Activated naive CD4-positive, alpha-beta T cell treated with anti-CD3 and anti-CD28 coated beads for 36 hours (primary cell): ENCODE measurements at places on chromosomes 16 and 17. TPM values are rescaled to one million over a fixed set of nuclear protein-coding genes. Genes with fewer than 3 reads are reported as not detected.

GRCh38 chr17:48102798-48103715 is 1.8 kb upstream of the CBX1 start:
- peak; percentile 63 for DNase-seq

- DNase-seq, result peak; percentile 60
Observed at GRCh38 chr17:3762922-3763776, 37.8 kb downstream of the ITGAE start.

DNA sequence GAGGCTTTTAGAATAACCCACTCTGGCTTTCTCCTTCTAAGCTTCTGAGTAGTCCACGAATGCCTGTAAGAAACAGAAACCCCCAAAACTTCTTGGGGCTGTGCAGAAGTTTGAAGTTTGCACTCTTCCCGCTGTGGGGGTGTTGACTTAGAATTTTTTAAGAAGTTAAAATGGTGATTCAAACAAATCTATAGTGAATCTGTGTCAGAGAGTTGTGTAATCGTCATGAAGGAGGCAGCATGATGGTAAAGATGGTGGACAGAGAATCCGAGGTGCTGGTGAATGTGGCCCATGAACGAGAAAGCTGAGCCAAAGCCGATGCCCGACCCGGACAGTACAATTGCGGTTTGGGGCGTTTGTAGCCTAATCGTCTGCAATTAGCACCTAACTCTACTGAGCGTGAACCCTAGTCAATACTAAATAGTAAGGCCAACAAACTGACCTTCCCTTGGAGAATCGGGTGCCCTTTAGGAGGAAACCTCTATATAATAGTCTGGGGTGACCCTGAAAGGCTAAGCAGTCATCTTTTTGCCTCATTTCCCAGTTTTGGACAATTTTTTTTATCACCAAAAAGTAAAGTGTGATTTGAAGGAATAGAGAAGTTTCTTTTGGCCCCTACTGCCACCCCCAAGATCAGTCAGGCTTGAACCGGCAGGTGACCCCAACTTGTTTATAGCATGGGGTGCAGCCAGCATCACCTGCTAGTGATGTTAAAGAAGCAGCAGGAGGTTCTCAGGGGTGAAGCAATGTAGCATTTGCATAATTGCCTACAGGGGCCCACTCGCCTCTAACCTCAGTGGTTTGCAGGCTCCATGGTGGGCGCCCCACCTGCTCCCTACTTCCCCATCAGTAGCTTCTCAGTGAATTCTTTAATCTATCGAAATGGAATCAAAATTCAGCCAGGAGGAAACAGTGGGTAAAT is 11.2 kb downstream of the IRF8 start:
- no peak for DNase-seq

DNA sequence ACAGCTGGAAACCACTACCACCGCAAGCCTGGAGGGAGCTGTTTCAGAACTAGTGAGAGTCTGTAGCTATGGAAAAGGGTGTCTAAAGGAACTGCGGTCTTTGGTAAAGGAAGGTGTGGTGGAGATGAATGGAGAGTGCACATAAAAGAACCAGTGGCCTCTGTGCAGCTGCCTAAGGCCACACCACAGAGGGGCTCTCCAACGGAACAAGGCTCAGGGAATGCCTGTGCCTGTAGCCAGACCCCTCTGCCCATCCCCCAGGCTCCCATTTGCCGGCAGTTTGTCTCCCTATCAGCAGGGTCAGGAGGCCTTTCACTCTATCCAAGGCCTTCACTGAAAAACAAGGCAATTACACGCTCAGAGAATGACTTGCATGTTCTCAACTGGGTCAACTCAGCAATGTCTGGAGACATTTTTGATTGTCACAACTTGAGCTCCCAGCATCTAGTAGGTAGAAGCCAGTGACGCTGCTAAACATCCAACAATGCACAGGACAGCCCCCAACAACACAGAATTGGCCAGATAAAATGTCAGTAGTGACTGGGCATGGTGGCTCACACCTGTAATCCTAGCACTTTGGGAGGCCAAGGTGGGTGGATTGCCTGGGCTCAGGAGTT is 3.3 kb upstream of the FDXR start:
- no peak for DNase-seq

DNA sequence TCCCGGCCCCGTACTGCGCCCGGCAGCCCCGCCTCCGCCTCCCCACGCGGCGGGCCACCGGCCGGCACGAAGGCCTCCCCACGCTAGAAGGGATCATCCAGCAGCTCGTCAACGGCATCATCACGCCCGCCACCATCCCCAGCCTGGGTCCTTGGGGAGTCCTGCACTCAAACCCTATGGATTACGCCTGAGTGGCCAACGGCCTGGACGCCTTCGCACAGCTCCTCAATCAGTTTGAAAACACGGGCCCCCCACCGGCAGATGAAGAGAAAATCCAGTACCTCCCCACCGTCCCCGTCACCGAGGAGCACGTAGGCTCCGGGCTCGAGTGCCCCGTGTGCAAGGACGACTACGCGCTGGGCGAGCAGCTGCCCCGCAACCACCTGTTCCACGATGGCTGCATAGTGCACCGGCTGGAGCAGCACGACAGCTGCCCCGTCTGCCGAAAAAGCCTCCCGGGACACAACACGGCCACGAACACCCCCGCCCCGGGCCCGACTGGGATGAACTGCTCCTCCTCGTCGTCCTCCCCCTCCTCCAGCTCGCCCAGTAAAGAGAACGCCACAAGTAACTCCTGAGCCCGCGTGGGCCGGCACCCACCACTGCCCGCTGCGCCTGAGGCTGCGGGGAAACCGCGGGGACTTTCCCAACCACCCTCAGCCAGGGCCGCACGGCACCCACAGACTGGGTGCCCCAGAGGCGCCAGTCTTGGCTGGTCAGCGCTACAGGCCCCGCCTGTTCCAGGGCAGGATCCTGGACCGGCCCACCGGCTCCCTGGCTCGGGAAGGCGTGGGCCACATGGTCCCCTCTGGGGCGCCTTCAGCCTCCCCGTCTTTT is 39.0 kb upstream of the AKAP1 start:
- peak; percentile 33 for DNase-seq

The TRIM72 gene
- total RNA-seq, result not detected
